ENCODE measurements at places on chromosomes 1 and 21. TPM values are rescaled to one million over a fixed set of nuclear protein-coding genes. Genes with fewer than 3 reads are reported as not detected.
A peak's percentile ranks its signal among the peaks of the same experiment; 100 is the strongest.

- no peak for DNase-seq
These were observed 16.0 kb downstream of the MORN1 start for GRCh38 chr1:2375246-2375922.

- DNase-seq = no peak
These were observed 43.6 kb downstream of the ZBTB8OS start for GRCh38 chr1:32606565-32607371.

GRCh38 chr21:44930543-44930981, 9.3 kb upstream of the SLX9 start:
- no peak for DNase-seq

GRCh38 chr1:86860020-86860419, 53.9 kb downstream of the SELENOF start:
- DNase-seq = no peak

GRCh38 chr21:27715131-27715530, 748.2 kb upstream of the ADAMTS5 start:
- DNase-seq = no peak

DNA sequence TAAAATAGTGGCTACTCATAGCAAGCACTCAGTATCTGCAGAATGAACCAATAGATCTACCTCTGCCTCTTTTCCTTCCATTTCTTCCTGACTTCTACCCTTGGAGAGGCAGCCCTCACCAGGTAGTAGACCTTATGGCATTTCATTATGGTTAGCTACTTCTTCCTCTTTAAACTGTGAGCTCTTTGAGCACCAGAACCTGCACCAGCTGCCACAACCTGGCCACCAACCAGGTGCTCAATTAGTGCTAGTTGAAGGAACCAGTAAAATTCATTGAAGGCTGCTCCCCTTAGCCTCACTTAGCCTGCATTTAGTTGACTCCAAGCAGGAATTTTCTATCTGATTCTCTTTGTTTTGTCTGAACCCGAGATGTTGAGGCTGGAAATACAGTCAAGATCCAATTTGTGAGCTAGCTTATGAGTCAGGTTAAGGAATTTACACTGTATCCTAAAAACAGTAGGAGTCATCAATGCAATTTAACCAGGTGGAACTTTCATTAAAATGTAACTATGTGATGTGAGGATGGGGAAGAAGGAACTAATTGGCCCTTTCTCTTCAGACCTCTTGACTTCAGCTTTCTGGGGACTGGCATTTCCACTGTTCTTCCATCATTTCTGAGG, 81.5 kb upstream of the UBE2U start:
- DNase-seq = no peak

The CYYR1 gene
- not detected for total RNA-seq

GRCh38 chr1:3633344-3634058, 8.7 kb downstream of the TPRG1L start:
- DNase-seq = no peak

DNA sequence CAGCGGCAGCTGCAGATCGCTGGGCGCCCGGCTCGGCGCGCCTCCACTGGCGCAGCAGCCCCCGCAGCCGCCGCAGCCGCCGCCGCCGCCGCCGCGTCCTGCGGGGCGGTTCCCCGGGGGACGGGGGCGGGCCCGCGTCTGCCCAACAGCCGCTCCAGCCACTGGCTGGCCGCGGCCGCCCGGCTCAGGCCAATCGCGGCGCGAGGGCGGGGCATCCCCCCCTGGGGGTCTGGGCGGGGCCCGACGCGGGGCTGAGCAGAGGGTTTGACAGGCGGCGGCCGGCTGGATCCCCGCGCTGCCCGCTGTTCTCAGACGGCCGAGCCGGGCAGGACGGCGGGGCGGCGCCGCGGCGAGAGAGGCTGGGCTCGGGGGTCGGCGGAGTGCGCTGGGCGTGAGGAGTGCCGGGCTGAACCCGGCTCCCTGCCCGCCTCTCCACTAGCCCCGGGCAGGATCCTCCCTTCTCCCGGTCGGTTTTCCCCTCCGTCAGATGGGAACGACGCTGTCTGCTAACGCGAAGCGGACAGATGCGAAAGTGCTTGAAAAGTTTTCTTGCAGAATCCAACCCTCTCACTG, at the start of gene GLIS1:
TSS of gene GLIS1 (minus strand) at position 56 of the 573 bp plus-strand sequence. CDS start 1,100 bp downstream, outside the sequence.
- DNase-seq = peak; percentile 91

The PHACTR4 gene
- 0.07 TPM for total RNA-seq

DNA sequence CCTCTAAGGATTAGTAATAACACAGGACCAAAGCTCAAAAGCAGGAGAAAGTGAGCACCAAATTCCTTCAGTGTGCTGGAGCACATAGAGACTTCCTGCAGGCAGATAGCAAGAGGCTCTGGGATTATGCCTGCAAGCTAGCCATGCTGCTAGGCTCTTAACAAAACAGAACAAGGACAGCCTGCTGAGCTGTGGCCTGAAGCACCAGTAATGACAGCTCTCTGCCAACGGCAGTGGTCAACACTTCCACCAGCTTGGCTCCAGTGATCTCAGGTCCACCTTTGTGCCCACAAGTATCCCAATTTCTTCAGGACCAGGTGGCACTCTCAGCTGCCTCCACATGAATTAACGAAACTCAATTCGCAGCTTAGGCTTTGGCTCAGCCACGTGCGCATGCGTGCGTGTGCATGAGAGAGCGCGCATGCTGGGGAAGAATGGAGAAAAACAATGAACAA, 64.2 kb downstream of the SLC45A1 start:
- DNase-seq = peak; percentile 24

- DNase-seq = no peak
These were observed 4.1 kb downstream of the AXDND1 start for GRCh38 chr1:179369751-179370341.

- no peak for DNase-seq
These were observed 9.9 kb downstream of the STX12 start for GRCh38 chr1:27782950-27783349.
